ENCODE measurements at places on chromosomes 4 and X.
A peak's percentile ranks its signal among the peaks of the same experiment; 100 is the strongest.

DNA sequence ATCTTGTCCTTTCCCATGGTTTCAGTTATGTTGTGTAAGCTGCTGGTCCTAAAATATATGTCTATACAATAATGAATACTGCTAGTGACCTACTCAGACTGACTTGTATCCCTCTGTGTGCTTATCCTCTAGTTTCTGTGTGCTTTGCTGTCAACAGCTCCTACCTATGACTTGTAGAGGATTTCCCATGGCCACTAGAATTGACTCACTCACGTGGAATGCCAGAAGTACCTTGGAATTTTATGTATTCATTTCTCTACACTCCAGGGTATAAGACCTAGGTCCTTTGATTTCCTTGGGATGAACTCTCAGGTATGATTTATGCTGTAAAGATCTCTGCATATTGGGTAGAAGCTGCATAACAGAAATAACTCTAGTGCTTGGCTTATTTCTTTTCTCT is 279.9 kb upstream of the SLIT2 start:
- DNase-seq, result no peak

- peak; percentile 21 for DNase-seq
Observed at GRCh38 chr4:51842167-51842553, 793 bp upstream of the DCUN1D4 start.

DNA sequence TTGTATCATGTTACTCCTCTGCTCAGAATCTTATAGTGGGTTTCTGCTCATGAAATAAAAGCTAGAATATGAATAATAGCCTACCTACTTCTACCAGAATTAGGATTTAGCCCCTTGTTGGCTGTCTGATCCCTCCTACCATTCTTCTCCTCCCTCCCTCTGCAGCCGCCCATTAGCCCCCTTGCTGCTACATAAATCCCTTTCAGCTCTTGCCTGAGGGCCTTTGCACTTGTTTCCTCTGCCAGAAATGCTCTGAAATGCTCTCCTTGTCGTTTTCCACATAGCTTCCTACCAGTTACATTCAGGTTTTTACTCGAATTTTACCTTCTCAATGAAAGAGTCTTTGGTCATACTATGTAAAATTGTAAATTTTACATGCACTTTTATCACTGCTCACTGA is 159.2 kb downstream of the ADGRL3 start:
- no peak for DNase-seq

- DNase-seq, result no peak
Observed at GRCh38 chr4:39893693-39894072, 84.0 kb downstream of the PDS5A start.

GRCh38 chr4:5887011-5887360 is 5.9 kb downstream of the CRMP1 start:
- DNase-seq, result no peak

GRCh38 chrX:44002567-44002966 is 29.4 kb upstream of the NDP start:
- no peak for DNase-seq

- no peak for DNase-seq
Observed at GRCh38 chr4:55982976-55983375, 34.2 kb downstream of the CEP135 start.

GRCh38 chrX:53442322-53442631 is 8.1 kb upstream of the HSD17B10 start:
- DNase-seq, result no peak

DNA sequence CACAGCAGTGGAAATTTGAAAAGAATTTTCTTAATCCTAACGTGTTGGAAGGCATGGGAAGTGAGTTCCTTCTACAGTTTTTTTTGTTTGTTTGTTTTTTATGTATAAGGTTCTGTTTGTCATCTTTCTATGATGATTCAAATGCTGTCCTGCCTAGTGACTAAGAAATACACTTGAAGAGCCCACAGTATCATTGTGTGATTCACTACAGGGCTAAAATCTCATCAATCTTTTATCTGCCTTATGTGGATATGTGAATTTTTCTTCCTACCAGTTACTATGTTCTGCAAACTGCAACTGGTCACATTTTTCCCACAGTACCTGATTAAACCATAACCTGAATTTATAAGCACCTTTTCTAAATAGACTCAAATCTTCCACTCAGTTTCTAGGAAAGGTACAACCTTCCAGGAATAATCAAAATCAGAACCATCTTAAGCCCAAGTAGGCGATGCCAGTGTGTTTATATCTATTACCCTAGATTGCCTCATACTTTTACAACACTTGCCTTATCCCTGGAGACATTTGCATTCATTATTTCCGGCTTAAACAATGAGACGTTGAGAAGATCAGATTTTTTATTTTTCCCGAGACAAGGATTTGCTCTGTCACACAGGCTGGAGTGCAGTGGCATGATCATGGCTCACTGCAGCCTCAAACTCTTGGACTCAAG is 214.6 kb upstream of the GALNT7 start:
- no peak for DNase-seq

- no peak for DNase-seq
Observed at GRCh38 chr4:5212255-5213013, 161.2 kb downstream of the STK32B start.

DNA sequence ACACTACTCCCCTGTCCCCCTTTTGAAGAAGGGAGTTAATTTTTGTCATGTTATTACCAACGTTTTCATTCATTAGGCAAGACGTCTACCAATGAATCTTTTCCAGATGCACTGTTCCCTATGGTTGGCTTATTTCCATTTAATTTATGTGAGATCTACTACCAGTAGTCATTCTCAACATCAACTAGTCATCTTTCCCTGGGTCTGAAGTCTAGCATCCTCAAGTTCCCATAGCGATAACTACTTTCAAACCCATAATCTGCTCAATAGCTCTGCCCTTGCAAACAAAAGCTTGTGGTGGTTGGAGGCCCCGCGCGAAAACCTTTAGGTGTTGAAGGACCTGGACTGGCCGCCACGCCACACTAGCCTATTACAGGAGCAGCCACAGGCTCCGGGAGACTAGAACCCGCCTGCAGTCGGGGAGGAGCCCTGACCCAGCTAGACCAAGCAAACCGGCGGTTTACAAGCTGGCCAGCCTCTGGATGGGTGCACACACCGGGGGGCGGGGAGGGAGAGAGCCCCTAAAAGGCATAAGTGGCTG is 746 bp downstream of the PPAT start:
- DNase-seq, result peak; percentile 65

- no peak for DNase-seq
Observed at GRCh38 chrX:2829469-2830246, 928 bp downstream of the GYG2 start.

DNA sequence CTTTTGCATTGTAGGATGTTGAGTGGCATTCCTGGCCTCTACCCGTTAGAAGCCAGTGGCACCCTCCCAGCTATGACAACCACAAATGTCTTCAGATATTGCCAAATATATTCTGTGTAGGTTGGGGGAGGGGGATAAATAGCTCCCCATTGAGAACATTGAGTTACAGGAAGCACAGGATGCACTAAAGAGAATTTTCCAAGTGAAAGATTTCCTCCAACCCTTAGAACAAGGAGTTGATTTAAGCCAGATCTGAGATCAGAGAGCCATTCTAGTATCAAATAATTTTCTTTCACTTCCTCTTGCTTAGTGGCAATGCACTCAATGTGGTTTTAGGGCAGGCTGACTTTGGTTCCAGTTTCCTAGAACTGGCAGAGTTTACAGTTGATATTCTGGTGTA is 436.6 kb downstream of the C4orf33 start:
- no peak for DNase-seq

GRCh38 chr4:7192252-7193029 is at the start of gene SORCS2:
TSS of gene SORCS2 (plus strand) at chr4:7192538.
- peak; percentile 79 for DNase-seq

DNA sequence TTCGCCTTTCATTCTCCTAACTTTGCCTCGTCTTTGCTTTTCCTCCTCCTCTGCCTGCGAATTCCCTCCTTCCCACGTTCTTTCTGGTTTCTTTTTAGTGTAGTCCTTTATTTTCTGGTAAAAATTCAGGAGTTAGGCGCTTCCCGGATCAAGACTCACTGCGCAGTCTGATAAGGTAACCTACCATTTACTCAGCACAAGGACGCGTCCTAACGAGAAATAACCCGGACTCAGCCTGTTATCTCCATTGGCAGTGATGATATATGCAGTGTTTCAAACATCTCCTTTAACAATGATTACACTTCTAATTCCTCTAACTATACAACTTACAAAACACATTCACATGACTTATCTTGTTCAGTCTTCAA is 357 bp upstream of the ETNPPL start:
- DNase-seq, result peak; percentile 10

DNA sequence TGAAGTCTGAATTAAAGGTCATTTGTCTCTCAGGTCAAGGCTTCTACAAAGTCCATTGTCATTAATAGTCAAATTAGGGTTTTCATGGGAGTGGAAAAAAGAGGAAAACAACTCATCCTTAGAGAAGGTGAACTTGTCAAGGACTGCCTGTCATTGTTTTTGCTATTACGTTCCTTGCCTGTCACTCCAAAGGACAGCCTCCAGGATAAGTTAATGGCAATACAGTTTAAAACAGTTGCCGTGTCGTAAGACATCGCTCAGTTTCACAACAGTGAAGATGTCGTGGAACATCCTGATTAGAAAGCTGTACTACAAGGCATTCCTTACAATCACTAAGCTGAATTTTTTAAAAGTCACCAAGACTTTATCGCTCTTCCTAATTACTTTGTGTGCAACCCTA is 466.8 kb upstream of the SMIM31 start:
- DNase-seq, result no peak

- DNase-seq, result no peak
Observed at GRCh38 chr4:7854697-7855370, 84.8 kb downstream of the AFAP1 start.

- no peak for DNase-seq
Observed at GRCh38 chr4:185357211-185357610, 38.5 kb downstream of the LRP2BP start.

DNA sequence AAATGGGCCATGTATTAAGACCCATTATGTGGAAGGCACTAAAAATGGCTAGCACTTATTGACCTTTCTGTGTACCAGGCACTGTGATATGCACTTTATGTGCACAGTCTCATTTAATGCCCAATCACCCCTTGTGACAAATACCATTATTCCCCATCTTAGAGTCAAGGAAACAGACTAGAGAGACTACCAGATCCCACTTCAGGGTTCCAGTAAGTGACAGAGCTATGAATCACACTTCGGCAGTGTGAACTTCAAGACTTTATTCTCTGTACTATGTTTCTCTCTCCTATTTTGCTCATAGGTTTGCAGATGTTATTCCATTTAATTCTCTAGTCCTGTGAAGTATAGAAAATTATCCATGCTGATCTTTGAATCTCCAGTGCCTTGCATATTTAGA is 107.0 kb downstream of the NFKB1 start:
- peak; percentile 28 for DNase-seq

GRCh38 chr4:117577686-117578311 is 456.5 kb upstream of the NDST3 start:
- DNase-seq, result no peak

DNA sequence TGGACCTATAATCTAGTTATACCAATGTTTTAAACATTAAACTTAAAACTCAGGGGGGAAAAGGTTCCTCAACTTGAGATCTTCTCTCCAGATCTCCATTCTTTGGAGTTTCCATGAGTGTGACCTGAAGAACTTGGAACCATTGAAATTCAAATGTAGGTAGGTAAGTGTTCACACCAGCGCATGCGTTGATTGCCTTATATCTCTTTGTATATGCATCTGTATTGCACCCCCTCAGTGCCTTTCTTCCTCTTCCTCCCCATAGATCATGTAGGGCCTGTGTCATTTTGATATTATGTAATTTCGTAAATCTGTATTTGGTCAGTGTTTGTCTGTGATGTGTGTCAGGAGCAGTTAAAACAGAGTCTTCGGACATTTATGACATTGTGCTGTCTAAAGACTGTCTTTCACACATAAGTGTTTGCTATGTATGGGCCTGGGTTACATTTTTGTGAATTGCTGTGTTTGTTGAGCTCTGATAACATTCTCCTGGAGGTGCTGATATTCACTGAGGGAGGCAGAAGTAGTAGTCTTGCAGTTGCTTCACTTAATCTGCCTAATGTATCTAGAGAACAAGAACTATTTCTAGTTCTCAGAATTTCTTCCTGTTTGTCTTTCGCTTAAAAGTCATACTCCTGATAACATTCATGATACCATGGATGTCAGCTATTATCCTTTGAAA is 126.3 kb downstream of the RAP1GDS1 start:
- no peak for DNase-seq

GRCh38 chr4:70895405-70895804 is 6.8 kb upstream of the MOB1B start:
- peak; percentile 62 for DNase-seq

DNA sequence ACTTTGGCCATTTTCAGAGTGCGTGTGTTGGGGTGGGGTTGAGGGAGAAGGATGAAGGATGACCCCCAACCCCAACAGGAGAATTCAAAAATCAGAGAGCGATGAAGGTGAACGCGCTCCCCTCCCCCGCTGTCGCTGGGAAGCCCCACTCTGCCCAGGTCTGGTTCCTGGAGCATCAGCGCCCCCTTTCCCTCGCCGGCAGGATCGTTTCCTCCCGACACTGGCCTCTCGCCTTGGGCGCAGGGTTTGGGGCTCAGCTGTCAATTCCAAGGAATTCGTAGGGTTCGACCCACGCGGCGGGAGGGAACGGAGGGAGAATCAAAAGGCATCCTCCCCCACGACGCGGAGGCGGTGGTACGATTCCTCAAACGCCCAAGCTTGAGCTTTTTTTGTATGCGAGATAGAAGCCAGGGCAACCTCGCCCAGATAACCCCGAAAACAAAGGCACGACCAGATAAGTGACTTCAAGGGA is 1.0 kb upstream of the PDGFRA start:
- DNase-seq, result peak; percentile 88

DNA sequence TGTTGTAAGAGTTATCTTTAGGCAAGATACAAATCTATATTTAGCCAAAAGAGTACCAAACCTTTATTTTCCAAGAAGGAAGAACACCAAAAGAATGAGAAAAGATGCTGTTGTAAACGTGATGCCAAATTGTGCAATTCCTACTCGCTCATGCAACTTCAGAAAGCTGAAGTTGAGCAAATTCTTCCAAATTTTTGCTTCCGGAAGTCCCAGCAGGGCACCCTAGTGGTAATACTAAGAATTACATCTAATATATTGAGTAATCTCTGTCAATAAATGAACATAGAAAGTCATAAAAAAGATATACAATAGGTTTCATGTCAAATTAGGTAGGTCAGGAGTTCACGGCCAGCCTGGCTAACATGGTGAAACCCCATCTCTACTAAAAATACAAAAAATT is 36.0 kb upstream of the SMARCAD1 start:
- DNase-seq, result no peak

DNA sequence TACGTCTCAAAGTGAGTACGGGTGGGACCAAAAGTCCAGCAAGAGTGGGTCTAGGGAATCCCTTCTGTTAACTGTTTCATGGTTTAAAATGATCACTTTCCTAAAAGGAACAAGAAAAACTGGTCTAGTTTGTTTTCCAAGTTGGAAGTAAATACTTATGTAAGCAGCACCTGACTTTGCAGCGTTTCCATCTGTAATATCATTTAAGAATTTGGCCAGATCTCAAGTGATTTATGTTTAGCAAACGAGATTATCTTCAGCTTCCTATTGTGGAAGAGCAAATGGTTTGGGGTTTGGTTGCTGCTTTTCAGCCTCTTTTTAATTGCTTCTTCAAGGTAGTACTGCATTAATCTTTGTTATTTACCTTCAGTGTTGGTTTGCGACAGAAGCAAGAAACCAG is 50.4 kb downstream of the FHIP1A start:
- DNase-seq, result no peak

All from hepatic stellate cell (primary cell).